ENCODE measurements at places on chromosomes 12 and 14.

DNA sequence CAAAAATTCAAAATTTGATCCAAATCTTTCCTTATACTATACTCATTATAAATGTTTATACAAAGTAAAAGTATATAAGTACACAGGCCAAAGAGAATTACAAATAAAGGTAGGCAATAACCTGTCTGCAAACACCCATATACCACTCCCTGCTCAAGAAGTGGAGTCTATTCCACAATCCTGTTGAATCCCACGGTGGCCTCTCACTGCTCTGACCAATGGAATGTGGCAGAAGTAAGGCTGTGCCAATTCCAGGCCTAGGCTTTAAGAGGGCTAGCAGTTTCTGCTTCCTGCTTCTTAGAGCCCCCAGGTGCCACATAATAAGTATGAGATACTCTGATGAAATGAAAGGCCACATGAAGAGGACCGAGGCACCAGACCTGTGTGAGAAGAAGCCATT lies 79.8 kb upstream of the CFL2 start:
- no peak for DNase-seq

GRCh38 chr12:120814203-120814902 lies 88.7 kb downstream of the ACADS start:
- no peak for DNase-seq

GRCh38 chr12:43893670-43894069 lies 57.8 kb downstream of the TMEM117 start:
- DNase-seq: no peak

- no peak for DNase-seq
These were observed 17.1 kb downstream of the KIF26A start for GRCh38 chr14:104155513-104155912.

- no peak for DNase-seq
These were observed 63.2 kb downstream of the KDM5A start for GRCh38 chr12:325906-326305.

DNA sequence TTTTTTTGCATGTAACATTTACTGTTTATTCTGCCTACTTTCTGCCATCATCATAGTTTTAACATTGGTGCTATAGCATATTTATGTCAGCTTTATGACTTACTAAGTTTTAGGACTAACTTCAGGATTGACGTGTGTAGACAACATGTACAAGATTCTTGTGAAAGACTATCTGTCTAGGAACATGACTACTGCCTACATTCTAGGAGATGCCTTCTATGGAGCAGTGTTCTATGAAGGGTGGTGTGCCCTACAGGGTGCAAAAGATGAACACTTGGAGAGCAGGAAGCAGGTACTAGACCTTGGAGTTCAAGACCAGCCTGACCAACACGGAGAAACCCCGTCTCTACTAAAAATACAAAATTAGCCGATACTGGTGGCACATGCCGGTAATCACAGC lies 118.6 kb downstream of the FGD4 start:
- DNase-seq: no peak

GRCh38 chr12:14577344-14577743 lies 9.7 kb upstream of the PLBD1 start:
- no peak for DNase-seq

DNA sequence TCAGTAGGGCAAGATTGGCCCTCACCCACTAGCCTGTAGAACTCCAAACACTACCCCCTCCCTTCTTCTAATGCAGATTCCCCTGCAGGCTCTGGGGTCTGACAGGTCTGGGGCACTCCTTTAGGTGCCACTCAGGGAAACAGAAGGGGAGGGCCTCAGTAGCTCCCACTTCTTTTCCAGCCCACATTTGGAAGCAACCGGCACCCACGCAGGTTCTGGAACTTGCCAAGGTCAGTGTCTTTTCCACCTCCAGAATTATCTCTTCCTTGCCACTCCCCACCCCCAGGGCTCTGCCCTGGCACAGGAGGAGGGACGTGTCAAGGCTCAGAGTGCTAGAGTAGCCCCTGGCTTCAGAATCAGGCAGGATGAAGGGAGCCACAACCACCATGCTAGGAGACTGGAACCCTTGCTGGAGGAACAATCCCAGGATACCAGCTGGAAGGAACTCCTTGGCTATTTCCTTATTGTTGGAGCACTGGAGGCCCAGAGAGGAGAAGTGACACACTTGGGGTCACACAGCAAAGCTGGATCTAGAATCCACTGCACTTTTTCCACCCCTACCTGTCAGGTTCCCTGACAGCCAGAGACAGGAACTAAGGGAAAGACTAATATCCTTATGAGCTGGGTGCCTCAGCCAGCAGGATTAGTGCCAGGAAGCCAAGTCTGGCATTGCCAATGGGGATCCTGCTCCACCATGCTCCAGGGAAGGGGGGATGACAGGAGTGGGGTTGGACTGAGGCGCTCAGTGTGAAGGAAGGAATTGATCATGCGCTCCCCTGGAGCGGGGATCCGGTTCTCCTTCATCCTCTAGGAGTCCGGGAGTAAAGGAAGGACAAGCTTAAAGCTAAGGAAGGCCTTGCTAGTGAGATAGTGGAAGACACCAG lies 1.8 kb upstream of the FIGNL2 start:
- DNase-seq: no peak

DNA sequence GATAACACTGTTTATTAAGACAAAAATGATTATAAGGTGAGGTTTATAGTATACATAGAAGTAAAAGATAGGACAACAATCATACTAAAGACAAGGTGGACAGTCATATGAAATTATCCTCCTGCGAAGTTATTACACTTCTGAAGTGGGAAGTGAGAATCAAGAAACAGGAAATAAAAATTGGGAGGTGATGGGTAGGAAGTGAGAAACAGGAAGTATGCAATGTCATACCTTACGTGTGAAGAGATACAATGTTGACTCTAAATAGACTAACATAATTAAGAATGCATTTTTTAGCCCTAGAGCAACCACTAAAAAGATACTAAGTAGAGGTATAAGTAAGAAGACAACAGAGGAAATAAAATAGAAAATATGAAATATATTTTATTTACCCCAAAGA lies 43.7 kb downstream of the GRIN2B start:
- no peak for DNase-seq

DNA sequence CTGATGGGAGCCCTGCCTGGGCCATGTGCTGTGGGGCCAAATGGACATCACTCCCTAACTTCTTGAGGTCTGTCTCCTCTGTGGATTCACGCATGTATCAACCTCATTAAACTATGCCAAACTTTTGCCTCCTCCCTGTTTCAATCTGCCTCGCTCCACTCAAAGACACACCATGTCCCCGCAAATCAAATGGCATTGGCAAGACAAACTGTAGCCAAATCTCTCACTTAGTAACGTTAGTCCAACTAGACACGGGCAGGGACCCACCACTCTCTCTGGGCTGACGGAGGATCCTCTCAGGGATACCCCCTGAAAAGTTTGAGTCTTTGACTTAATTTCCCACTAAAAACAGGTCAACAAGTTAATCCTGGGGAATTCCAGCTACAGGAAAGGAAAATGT lies 8.0 kb downstream of the ZBTB39 start:
- no peak for DNase-seq

DNA sequence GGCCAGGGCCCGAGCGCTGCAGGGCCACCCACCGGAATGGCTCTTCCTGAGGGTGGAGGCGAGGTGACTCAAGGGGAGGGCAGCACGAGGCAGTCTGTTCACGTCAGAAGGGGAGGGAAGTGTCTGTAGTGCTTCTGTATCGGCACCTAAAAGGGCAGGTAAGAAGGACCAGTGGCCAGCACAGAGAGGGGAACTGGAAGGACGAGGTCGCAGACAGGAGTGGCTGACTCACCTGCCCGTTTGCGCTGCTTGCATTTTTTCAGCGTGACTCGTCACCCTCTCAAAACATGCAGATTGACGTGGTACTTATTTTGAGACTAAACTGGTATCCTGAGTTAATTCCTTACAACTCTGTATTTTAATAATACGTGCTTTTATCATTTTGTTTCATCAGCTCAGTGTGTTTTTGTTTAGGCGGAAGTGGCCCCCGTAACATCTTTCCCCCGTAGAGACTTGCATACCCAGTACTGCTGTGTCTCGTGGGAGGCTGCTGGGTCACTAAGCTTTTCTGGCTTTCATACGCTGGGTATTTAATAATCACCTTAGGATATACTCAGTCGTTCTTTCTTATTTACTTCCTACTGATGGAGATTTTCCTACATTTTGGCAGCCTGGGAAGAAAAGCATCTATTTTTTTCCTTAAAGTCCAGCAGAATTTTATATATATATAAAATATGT lies 26.4 kb downstream of the SFSWAP start:
- DNase-seq: no peak

- DNase-seq: no peak
These were observed 23.8 kb downstream of the SLC6A13 start for GRCh38 chr12:238736-239398.

DNA sequence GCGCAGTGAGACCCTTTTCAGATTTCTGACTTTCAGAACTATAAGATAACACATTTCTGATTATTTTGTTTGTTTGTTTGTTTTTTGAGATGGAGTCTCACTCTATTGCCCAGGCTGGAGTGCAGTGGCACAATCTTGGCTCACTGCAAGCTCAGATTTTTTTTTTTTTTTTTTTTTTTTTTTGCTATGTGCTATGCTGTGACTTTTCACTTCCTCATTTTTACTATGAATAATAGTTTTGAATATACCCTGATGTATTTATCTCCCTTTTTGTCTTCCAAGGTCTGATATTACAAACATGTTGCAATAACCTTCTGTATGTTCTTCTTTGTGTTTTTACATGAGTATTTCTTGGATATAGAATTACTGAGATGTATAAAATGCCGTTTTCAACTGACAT lies 658.7 kb upstream of the SEL1L start:
- no peak for DNase-seq

DNA sequence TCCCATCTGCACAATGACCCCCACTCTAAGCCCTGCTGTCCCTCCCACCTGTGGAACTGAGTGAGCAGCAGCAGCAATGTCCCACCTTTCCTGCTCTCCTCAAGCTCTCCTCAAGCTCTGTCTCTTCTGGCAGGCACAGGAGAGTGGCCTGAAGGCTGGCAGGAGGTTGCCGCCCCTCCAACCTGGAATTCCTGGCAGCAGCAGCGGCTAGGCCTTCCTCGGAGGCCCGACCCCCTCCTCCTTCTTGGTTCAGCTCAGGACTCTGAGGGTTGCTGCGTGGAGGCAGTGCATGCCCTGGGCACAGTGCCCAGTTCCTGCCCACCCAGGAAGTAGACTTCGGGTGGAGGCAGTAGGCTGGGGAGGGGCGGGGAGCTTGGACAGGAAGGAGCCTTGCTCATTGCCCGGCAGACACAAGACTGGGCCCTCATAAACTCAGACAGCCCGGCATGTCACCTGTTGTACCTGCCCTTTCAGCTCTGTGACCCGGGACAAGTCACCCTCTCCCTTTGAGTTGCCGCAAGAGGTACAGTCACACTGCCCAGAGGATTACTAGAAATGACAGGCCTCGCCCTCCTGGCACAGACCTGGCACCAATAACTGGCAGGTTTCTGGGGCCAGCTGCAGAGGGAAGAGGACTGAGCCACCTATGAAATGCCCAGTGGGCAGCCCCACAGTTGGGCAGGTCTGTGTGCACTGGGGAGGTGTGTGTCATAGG lies 2.1 kb upstream of the SERPINA1 start:
- no peak for DNase-seq

DNA sequence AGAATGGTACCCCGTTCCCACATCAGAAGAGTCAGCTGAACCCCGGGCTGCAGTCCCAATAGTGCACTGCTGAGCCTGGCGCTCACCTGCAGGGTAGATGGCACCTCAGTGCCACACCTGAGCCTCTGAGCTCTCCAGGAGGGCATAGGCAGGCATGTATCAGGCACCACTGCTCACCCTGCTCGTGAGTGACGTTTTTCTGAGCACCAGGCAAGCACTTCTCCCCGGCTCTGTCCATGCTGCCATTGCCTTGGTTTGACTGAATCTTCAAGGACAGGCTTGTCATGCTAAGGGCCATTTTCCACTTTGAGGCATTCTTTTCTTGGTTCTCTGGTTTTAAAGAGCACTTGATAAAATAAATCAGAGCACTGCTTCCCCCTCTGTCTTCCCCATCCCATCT lies 161.6 kb upstream of the PRMT8 start:
- no peak for DNase-seq

- no peak for DNase-seq
These were observed 2.3 kb upstream of the DUSP6 start for GRCh38 chr12:89354612-89355067.

- DNase-seq: no peak
These were observed 74.9 kb downstream of the EPS8 start for GRCh38 chr12:15714256-15714655.

DNA sequence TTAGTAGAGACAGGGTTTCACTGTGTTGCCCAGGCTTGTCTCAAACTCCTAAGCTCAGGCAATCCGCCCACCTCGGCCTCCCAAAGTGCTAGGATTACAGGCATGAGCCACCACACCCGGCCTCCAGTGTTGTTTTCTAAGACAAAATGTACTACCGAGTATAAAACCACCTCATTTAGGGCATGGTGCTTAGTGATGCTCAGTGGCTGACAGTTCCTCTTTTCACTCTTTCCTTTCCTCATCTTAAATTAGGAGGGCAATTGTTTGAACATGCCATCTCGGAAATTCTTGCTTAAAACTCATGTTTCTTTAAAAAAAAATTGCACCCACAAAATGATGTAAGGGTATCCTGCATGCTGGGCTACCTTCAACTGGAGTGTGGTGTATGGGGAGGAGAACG lies 89.0 kb downstream of the RFX4 start:
- no peak for DNase-seq

DNA sequence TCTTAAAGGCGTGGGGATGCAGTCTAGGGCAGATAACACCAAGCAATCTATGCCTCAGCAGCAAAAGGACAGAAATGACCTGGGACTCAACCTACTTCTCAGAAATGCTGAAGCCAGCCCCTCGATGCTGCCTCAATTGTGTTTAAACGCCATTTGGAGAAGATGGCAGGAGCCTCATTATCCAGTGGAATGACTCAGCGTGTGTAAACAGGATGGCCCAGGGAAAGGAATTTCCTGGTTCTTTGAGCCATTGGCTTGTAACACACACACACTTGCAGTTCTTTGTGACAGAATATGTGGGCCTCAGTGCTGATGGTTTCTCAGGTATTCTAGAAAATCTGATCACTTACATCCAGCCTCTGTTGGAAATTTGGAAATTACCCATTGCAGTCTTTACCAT lies 154.3 kb downstream of the NTF3 start:
- DNase-seq: no peak

DNA sequence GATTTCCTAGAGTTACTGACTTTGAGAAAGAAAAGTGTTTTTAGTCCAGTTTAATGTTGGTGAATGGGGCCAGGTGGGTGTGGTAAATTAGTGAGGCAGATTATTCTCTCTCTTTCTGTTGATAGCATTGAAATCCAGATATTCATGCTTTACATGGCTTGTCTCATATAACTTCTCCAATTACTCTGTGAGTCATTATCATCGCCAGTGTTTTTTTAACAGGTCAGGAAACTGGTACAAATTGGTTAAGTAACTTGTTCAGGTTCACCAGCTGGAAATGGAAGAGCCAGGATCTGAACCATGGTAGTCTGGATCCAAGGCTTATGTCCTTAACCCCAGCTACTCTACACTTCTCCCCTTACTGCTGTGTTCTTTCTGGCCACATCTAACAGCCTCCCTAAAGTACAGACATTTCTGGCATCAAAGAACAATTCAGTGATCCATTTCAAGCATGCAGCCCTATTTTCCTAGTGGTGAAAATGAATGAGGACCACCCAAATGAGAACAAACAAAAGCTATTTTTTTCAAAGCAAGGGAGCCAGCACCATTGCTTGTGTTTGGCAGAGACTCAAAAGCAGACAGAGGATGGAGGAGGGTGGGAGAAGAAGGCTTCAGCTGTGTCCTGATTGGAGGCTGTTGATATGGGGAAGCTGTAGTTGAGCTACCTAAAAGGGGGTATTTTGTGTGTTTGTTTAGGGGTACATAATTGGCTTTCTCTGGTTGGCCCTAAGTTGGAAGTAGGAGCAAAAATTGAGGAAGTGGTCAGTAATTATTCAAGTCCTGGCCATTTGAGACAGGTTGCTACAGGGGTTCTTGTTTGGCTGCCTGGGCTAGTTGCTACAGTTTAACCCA lies 1.7 kb downstream of the IRAK3 start:
- DNase-seq: no peak
